ENCODE measurements at places on chromosomes 5 and 9.

- DNase-seq = no peak
Observed at GRCh38 chr9:84955971-84956370, 286.4 kb downstream of the NTRK2 start.

DNA sequence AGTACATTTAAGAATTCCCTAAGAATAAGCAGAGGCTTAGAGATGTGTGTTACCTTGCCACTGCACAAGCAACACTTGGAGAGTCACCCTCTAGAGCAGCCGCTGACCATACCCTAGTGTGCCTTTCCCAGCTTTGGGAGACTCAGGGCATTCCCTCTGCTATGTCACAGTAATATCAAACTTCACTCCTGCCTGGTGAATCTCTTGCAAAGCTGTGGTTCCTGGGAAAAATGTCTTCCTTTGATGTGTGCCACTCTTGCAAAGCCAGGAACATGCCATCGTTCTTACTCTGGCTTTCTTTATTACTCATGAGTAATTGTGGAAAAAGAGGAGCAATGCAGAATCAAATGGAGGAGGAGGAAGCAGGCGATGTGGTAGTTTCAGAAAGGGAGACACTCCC lies 173.2 kb downstream of the CCDC192 start:
- DNase-seq = no peak

DNA sequence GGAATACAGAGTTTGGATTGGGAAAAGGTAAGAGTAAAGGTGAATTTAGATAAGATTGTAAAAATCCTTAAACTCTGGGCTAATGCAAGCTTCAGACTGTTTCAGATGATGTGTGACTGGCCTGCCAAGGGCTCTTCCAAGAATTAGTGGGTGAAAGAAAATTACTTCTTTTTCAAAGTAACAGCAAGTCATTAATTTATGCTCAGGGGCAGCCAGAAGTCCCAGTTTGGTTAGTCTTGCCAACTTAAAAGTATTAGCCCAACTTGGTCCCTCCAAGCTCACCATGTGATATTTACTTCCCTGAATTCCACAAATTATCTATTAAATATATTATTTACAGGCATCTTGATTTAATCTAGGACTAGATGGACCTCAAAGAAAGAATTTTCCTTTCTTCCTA lies 947.8 kb downstream of the NR2F1-AS1 start:
- peak; percentile 9 for DNase-seq

DNA sequence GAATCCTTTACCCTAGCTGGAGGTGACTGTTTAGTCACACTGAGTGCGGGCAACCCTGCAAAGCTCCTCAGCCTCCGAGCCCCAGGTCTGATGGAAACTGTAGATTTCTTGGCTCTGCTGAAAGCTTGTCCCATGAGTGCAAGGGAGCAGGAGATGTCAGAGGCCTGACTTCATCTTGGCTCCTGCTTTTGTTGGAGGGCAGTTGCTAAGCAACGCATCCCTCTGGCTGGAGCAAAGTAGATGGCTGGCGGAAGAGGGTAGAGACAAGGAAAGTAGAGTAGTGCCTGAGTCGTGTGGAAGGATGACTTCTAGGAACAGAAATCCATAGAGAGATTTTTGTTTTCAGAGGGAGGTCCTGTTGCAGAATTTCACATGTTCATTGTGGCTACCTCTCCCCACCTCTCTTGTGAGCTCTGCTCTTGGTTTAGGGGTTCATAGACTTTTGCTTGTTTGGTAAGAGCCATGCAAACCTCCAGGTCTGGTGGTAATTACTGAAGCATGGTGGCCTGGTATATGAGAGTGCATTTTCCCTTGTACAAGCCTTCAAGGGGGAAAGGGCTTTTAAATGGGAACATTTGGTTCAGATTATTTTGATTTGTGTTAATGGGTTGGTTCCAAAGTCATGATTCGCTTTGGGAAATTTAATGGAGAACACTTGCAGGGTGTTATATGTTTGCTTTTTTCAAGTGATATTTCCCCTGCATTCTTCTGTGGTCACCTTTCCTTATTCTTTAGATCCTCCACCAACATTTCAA lies 71.5 kb downstream of the ARHGAP26 start:
- DNase-seq = no peak

DNA sequence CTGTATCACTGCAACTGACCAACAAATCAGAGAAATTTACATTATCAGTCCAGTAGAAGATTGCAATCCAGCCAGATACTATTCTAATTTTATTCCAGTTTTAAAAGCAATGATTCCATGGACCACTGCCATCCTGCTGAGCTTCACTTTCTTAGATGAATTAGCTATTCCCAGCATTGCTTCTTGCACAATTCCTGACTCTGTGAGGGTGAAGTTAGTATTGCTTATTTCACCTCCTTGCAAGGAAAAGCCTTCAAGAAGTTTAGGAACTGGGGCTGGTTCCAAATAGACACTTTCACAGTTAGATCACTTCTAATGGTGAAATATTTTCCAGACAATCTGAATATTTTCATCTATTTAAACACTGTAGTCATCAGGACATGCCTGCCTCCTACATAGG lies 338.6 kb upstream of the TNC start:
- no peak for DNase-seq
